ENCODE measurements at places on chromosomes 12 and 14.

GRCh38 chr14:75437201-75438143, 9.7 kb downstream of the JDP2 start:
- no peak for DNase-seq

DNA sequence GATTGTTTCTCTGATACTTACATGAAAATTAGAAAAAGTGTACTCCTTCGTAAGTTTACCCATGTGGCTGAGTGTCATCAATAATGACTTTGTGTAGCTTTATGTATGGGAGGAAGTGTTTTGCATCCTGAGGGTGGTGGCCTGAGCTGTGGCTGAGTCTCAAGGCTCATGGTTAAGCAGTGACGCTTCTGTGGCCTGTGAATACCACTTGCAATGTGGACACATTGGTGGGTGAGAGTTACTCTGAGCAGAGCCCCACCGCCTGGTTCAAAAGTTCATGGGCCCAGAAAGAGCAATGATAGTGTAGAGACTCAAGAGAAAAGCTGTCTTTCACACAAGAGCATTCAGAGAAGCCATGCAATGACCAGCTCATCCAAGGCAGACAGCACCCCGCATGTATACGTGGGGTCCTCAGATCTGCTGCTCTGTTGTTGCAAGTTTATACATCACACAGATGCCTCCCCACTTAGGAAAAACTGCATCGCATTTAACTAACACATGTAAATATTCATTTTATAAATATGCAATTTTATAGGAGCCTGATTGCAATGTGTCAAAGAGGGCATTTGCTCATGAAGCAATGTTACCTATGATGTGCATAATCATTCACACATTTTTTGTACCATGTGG, 55.1 kb upstream of the FRMD6 start:
- no peak for DNase-seq

DNA sequence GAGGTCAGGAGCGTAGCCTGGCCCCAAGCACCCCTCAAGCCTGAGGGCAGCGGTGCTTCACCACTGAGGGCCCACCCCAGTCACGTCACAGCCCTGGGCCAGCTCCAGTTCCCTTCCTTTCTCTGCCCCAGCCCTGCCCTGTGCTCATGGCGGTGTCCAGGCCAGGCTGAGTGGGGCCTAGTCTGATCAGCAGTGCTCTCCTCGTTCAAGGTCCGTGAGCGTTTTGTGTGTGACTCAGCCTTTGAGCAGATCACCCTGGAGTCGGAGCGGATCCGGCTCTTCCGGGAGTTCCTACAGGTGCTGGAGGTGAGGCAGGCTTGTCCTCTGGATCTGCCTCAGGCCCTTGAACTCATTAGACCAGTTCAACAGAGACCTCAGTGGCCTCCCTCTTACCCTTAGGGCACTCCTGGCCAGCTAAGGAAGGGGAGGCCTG, 19.0 kb downstream of the PRPF40B start:
- DNase-seq = no peak

- DNase-seq = no peak
Observed at GRCh38 chr14:50475460-50475859, 56.9 kb downstream of the MAP4K5 start.

DNA sequence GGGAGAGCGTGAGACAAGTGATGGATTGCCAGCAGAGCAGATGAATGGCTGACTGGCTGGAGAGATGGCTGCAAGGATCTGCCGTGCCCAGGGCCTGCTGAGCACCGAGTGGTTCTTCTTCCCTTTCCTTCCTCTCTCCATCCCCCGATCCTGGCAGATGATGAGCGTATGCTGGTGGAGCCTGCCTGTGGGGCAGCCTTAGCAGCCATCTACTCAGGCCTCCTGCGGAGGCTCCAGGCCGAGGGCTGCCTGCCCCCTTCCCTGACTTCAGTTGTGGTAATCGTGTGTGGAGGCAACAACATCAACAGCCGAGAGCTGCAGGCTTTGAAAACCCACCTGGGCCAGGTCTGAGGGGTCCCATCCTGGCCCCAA, 15.5 kb downstream of the SDSL start:
- DNase-seq = no peak

DNA sequence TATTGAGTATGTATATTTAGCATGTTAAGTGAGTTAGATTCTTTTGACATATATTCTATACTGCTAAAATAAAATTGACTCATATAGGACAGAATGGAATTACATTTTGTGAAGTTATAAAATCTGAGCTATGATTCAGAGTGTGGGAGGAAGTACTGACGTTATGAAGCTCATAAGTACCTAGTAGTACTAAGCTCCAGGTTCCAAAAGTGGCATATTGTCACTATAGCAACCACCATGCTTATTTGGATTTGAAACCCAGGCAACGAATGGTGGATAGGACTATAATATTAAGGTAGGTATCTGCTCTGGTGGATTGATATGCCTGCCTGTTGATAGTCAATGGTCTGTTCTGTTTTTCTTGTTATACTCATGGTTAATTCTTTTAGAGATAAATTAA, 2.2 kb upstream of the FBXO33 start:
- no peak for DNase-seq

DNA sequence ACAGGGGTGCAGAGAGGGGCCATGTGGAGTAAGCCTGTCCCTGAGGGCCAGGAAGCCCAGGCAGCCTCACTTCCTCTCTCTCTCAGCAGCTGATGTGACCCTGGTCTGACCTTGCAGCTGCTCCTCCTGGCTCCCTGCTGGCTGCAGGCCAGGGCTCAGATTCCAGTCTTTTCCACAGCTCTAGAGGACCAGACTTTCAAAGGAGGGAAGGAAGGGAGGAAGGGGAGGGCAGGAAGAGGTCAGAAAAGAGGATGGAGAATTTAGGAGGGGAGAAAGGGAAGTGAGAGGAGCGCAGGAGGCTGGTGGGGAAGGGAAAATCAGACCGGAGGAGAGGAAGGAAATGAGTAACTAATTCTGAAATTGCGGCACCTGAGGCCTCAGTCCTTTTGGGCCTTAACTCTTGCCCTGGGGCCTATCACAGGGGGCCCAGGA, 40.9 kb upstream of the VASH1 start:
- DNase-seq = no peak

- DNase-seq = no peak
Observed at GRCh38 chr14:65131301-65131701, 29.0 kb upstream of the MAX start.

DNA sequence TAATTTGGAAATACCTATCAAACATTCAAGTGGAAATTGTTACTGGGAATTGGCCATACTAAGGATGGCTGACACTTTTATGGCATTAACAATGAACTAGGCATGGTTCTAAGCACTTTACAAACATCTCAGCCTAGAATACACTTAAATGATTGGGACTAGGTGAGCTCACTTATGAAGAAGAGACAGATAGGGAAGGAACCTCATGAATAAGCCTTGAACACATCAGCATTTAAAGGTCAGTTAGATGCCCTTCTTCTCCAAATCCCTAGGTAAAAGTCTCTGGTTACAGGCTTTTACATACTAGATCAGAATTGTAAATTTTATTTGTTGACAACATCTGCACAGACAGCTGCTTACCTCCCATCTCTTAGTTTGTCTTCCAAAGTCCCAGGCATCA, 488.6 kb downstream of the RMST start:
- no peak for DNase-seq

DNA sequence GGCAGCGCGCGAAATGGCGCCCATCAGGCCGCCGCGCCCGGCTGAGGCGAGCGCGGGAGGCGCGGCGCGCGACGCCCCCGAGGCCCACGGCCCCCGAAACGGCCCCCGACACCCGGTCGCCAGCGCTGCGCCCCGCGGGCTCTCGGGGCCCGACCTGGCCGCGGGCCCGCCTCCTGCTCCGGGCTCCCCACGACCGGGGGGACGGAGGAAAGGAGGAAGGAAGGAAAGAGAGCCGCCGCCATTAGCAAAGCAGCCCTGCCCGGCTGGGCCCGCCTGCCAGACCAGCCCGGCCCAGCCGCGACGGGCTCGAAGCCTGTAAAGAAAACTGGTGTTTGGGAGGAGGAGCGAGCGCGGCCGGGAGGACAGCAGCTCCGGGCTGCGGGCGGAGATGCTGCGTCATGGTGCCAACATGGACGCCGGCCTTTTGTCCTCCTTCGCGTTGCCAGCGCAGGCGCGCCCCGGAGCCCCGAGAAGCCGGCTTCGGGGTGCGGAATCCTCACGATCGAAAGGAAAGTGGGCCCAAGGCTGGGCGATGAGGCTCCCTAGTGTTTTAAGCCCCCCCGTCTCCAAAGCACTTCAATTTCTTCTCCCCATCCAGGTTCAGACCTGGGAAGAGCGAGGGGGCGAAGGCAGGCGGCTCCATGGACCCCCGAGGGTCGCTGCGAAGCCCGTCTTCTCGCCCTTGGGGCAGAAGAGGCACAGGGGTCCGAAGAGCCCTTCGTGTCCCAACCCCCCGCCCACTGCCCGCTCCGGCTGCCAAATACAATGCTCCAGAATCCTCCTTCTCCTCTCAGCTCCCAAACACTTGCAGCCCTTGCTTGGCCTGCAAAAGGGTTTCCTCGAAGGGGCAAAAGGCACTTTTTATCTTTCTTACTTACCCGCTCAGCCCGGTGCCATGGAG, 2.9 kb upstream of the SETD1B start:
- peak; percentile 75 for DNase-seq

DNA sequence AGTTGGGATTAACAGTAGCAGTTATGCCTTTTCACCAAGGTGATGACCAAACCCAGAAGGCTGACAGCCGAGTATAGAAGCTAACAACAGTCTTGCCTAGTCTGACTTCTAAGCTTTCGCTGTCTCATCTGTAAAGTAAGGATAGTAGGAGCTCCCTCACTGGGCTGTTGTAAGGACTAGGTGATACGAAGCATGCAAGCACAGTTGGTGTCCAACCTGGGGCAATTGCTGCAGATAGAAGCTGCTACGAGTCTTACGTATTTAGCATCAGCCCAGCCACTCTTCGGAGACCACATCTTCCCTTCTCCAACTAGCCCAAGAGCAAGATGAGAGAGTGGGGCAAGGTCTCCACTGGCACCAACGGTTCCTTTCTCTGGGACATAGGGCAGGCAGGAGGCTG, 6.0 kb downstream of the HAL start:
- DNase-seq = no peak

Data from stimulated activated CD4-positive, alpha-beta T cell treated with anti-CD3 and anti-CD28 coated beads, Interleukin-2, amount 100 ng/mL, for 24 hours (primary cell).